ENCODE measurements at places on chromosomes 5 and 9. TPM values are rescaled to one million over a fixed set of nuclear protein-coding genes. Genes with fewer than 3 reads are reported as not detected.

Gene MCC
- total RNA-seq = 1.6 TPM

DNA sequence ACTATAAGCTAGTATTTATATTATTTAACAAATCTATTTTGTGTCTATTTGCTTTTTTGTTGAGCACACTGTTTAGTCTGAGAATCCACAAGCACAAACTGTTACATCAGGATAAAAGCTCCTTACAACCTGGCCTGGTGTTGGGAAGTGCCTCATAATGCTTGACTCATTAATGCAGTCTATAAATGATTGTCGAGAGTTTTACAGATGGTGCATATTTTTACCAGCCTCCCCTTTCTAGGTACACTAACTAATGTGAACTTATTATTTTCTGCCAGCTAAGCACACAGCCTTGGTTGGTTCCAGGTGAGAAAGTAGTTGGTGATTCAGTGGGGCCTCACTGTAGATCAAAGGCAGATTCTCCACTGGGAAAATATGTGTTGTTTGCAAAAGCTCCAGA, 151.0 kb upstream of the ADAMTS16 start:
- no peak for DNase-seq

GRCh38 chr5:88952344-88952743, 69.4 kb upstream of the MEF2C start:
- DNase-seq = no peak

DNA sequence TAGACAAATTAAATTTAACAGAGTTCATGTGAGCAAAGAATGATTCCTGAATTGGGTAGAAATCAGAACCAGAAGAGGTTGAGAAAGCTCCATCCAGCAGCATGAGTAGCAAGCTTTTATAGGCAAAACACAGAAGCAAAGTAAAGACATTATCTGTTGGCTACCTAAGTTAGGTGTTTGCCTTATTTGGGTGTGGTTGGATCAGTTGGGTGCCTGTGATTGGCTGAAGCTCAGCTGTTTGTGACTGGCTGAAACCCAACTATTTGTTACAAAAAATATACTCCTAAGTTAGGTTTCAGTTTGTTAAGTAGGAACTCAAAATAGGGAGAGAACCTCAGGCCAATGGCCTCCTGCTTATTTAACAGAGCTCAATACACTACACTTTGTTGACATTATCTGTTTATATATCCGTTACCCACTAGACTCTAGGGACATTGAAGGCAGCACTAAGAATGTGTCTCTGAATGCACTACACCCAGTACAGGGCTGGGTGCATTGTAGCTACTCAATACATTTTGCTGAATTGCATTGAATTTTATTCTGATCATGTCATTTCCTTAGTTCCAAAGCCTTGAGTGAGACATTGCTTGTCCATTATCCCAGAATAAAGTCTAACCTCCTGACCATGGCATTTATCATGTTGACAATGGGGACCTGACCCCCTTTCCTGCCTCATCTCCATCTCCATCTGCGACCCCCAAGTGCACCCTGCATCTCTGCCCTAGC, 98.7 kb downstream of the CCDC192 start:
- DNase-seq = no peak

DNA sequence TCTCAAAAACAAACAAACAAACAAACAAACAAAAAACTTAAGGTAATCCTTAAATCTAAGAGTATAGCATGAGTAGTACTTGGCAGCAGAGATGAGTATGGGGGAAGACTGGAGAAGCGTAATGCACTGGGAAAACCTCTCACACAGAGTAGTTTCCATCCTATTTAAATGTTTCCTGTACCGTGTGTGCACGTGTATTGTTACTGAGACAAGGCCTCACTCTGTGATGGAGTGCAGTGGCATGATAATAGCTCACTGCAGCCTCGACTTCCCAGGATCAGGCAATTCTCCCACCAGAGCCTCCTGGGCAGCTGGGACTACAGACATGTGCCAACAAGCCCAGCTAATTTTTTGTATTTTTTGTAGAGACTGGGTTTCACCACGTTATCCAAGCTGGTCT, 2.9 kb downstream of the UIMC1 start:
- DNase-seq = no peak

GRCh38 chr5:13934125-13934524, 10.4 kb downstream of the DNAH5 start:
- DNase-seq = no peak

DNA sequence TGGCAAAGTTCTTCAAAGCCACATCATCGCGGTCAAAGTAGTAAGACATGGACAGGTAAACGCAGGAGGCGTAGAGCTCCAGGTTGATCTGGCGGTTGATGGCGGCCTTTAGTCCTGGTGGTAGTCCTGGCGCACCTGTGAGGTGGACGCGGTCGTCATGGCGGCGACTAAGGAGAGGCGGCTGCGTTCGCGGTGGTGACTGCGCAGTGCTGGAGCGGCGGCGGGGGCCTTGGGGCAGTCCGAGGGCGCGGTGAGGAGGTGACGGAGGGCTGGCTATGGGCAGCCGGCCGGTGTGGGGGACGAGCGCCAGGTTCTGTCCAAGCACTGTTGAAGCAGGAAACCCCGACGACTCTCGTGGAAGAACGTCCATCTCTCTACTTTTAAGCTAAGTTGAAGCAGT, 136.8 kb downstream of the BASP1 start:
- no peak for DNase-seq

Gene TRIM36
- not detected for total RNA-seq

- DNase-seq = no peak
These were observed 61.4 kb upstream of the ADRA1B start for GRCh38 chr5:159854916-159855315.

DNA sequence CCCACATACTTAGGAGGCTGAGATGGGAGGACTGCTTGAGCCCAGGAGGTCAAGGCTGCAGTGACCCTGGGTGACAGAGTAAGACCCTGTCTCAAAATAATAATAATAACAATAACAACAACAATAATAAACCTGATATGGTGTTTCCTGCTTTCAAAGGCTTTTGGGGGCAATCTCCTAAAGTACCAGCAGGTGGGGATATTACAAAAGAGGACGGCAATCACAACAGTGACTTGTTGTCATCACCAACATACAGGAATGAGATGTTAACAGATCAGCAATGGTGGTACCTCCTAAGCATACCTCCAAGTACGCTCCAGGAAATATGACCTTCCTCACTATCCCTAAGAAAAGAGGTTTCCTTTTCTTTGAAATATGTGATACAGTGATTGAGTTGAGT, 91.1 kb upstream of the RNF180 start:
- no peak for DNase-seq

Gene PPP6C
- 44.3 TPM for total RNA-seq

- DNase-seq = no peak
These were observed 67.8 kb downstream of the TMEM167A start for GRCh38 chr5:83009408-83009807.

DNA sequence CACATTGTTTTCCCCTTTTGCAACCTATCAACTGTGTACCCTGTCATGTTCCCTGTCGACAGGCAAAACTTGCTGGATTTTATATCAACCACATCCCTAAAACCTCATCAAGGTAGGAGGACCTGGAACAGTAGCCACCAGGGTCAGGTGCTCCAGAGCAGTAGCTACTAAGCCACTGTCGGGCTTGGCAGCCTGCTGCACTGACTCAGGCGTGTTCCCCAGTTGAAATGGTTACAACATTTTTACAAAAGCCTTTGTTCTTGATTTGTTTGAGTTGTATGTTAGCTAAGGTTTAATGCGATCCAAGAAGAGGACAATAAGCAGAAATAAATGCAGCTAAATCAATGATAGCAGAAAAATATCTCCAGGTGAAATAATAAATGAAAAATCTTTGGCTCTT, 407.4 kb upstream of the TLE4 start:
- no peak for DNase-seq

All from activated T-helper 2 cell treated with anti-CD3 and anti-CD28 coated beads, Interferon-gamma antibody, Interleukin-2, Interleukin-4, amounts not matched to agents 10 μg/mL and 5 μg/mL and 100 μg/mL, durations not matched to agents 14 hours and 24 hours and 36 hours (primary cell).